Thymus (tissue), 14 donors: ENCODE measurements at places on chromosomes 3 and 15. TPM values are rescaled to one million over a fixed set of nuclear protein-coding genes. Genes with fewer than 3 reads are reported as not detected.

GRCh38 chr3:79111375-79112052 lies 656.3 kb downstream of the ROBO1 start:
- no peak overlapping the region for H3K4me3 ChIP-seq
- no peaks in the 10 kb centered on the region for H3K4me1 ChIP-seq
- H3K27me3 ChIP-seq, result no peaks in the 10 kb centered on the region
- DNase-seq, result no peak

DNA sequence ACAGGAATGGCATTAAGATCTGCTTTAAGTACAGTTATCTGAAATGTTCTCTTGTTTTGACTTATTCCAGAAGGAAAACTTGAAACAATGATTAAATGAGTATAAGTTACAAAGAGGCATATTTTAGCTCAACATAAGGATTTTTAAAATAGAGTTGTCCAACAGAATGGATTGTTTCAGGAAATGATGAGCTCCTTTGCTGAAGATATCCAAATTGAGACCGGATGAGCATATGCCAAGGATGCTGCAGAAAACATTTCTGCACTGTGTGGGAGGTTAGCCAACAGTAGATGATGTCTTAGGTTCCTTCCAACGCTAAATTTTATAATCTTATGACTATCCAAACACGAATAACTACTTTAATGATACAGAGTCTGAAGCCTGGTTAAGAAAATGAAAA lies 226.5 kb upstream of the NANOGP8 start:
- H3K4me3 ChIP-seq, result no peak overlapping the region
- H3K27ac ChIP-seq, result no peak overlapping the region
- no peaks in the 10 kb centered on the region for H3K36me3 ChIP-seq
- no peak for DNase-seq

DNA sequence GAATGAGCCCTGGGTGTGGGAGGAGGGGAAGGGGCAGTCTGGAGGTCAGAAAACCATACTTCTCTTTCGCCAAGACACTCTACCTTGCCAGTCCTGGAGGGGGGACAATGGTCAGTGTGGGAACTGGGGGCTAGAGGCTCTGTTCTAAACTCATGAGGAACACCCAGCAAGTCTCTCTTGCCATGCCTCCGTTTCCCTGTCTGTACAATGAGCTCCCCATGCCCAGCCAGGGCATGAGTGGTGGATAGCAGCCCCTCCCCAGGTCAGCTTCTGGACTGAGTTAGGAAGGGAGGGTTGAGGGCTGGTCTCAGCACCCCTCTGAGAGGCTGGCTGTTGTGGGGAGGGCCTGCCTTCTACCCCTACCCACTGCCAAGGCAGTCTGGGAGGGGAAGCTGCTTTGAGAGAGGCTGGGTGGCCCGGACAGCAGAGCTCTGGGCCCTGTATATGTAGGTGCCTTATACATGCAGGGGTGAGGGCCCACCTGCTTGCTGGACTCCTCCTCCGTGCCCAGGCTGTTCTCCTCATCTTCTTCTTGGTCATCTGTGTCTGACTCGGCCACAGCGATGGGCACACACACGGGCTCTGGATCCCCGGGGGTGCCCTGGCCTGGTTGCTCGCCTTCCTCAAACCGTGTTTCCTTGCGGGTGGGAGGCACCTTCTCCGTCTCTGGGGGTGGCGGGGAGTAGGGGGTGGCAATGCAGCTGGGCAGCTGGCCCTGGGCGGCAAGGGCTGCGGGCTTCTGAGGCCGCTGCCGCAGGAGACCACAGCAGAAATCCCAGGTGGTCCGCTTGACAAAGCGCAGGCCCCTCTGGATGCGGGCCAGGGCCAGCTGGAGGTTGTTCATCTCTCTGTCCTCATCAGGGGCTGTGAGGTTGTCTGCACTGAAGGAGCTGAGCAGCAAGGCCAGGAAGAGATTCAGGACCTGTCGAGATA lies 68.8 kb downstream of the SCN5A start:
- no peak overlapping the region for H3K27ac ChIP-seq
- H3K36me3 ChIP-seq, result no peaks in the 10 kb centered on the region
- no peak for DNase-seq
- no peaks in the 10 kb centered on the region for H3K27me3 ChIP-seq
- no peaks in the 10 kb centered on the region for H3K4me1 ChIP-seq

DNA sequence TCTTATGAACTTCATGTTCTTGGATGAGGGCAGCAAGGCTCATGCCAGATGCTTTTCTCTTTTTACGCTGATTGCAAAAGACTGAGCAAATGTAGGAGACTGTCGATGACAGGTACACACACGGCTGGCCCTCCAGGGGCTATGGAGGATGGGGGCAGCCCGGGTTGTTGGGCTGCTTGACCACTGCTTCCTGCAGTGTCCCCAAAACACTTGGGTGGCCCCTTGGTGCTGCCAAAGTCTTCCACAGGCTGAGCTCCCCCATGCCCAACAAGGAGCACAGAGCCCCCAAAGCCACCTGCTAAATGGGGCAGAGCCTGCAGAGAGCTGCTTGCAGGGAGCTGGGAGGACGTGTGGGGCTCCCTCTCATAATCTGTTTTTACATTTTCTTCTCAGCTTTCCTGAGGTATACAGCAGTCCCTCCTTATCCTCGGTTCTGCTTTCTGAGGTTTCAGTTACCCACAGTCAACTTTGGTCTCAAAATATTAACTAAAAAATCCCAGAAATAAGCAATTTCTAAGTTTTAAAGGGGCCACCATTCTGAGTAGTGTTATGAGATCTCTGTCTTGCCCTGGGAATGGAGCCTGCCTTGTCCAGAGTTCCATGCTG lies 7.3 kb downstream of the PRR23E start:
- no peak overlapping the region for H3K4me3 ChIP-seq
- H3K4me1 ChIP-seq, result peaks cover 6% of the 10 kb centered on the region
- DNase-seq, result no peak
- H3K27ac ChIP-seq, result no peak overlapping the region
- H3K27me3 ChIP-seq, result no peaks in the 10 kb centered on the region
- no peaks in the 10 kb centered on the region for H3K36me3 ChIP-seq

GRCh38 chr3:127068871-127069270 lies 86.0 kb downstream of the PLXNA1 start:
- no peaks in the 10 kb centered on the region for H3K27me3 ChIP-seq
- H3K36me3 ChIP-seq, result no peaks in the 10 kb centered on the region
- no peaks in the 10 kb centered on the region for H3K4me1 ChIP-seq
- no peak overlapping the region for H3K27ac ChIP-seq

PLSCR2 gene
- 0.28 TPM for total RNA-seq

DNA sequence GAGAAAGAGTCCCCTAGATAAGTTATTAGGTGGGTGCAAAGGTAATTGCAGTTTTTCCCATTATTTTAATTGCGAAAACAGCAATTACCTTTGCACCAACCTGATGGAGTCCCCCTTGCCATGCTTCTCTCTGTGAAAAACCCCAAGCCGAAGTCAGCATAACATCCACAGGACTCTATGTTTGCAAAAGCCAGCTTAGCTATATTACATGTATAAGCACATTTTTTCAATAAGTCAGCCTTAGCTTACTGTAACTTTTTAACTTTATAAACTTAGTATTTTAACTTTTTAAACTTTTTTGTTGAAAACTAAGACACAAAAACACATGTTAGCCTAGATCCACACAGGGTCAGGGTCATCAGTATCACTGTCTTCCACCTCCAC lies 21.4 kb upstream of the MUC20 start:
- no peak overlapping the region for H3K27ac ChIP-seq
- no peak overlapping the region for H3K4me3 ChIP-seq
